ENCODE measurements at places on chromosomes 6 and 20.
A peak's percentile ranks its signal among the peaks of the same experiment; 100 is the strongest.

DNA sequence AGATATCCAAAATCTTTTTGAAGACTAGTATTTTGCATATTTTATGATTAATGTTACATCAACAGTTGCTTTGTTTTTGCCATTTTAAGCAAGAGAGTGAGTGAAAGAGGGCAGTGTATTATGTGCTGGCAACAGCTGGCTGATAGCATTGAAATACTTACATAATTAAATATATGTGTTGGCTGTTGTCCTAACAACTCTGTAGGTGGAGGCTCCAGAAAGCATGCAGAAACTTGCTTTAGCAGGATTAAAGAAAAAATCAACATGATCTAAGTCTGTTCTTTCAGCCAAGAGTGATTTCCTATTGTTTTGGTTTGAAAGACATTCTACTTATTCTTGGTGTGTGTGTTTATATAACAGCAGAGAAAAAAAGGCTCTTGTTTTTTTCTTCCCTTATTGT lies 127.5 kb downstream of the CDKAL1 start:
- DNase-seq = no peak

DNA sequence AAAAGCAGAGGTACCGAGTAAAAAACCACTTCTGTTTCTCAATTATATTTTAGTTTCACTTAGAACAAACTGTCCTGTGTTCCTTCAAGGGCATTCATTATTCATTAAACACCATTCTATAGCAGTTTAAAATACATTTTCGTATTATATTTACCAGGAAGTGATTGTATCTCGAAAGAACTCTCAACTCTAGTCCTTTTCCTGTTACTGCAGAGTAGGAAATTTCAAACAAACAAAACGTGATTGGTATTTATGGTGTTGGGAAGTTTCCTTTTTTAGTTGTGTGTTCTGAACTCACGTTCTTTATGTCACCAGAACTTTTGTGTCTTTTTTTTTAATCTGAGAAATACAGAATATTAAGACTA lies 139.5 kb upstream of the BTBD3 start:
- no peak for DNase-seq

- no peak for DNase-seq
These were observed 1.3 kb downstream of the TAP1 start for GRCh38 chr6:32852018-32852843.

GRCh38 chr6:151721146-151721545 lies 86.3 kb upstream of the ESR1 start:
- DNase-seq = no peak

- DNase-seq = peak; percentile 66
These were observed 1.0 kb upstream of the DDAH2 start for GRCh38 chr6:31729979-31730630.

GRCh38 chr6:118606268-118606667 lies 45.1 kb downstream of the CEP85L start:
- no peak for DNase-seq

DNA sequence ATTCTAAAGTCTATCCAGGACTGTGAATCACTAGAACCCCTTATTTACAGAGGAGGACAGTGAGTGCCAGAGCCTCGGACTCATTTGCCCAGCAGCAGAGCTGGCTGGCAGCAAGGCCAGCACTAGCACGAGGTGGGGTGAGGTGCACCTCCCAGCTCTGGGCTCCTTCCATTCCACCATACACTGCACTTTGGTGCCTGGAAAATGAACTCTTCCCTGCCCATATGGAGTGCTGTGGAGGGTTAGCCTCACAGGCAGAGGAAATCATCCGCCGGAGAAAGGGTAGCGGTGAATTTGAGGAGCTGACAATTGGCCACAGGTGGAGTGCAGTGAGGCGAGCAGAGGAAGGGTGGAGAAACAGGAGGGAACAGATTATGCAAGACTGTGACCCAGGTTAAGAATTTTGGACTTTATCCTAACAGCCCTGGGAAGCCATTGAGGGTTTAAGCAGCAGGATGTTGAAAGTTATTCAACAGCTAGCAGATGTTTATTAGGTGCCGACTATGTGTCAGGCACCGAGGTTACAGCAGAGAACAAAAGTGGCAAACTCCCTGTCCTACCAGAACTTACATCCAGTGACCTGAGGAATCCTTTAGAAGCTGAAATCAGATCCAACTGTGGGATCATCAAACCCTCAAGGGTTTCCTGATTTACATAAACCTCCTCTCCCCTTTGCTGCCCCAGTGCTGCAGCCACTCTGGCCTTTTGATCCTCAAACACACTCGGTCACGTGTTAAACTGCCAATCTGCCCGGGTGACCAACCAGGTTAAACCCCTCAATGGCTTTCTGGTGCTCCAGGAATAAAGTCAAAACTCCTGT lies 6.2 kb downstream of the TRIM26 start:
- no peak for DNase-seq

DNA sequence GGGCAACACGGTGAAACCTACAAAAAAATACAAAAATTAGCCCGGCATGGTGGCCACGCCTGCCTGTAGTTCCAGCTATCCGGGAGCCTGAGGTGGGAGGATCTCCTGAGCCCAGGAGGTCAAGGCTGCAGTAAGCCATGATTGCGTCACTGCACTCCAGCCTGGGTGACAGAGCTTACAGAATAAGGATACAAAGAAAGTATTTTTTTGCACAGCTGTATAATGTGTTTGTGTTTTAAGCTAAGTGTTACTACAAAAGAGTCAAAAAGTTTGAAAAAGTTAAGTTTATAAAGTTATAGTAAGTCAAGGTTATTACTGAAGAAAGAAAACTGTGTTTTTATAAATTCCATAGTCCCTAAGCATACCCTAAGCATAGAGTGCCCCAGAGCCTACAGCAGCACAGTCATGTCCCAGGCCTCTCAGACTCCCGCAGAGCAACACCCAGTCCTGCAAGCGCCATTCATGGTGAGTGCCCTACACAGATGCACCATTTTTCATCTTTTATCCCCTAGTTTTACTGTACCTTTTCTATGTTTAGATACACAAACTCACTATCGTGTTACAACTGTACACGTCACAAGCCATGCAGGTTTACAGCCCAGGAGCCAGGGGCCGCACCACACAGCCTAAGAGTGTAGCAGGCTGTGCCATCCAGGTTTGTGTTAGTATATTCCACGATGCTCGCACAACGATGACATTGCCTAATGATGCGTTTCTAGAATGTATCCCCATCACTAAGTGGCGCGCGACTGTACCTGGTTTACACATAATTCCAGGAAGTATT lies 22.4 kb downstream of the TAF4 start:
- no peak for DNase-seq

- DNase-seq = peak; percentile 88
These were observed 942 bp downstream of the HLA-E start for GRCh38 chr6:30490026-30490876.

DNA sequence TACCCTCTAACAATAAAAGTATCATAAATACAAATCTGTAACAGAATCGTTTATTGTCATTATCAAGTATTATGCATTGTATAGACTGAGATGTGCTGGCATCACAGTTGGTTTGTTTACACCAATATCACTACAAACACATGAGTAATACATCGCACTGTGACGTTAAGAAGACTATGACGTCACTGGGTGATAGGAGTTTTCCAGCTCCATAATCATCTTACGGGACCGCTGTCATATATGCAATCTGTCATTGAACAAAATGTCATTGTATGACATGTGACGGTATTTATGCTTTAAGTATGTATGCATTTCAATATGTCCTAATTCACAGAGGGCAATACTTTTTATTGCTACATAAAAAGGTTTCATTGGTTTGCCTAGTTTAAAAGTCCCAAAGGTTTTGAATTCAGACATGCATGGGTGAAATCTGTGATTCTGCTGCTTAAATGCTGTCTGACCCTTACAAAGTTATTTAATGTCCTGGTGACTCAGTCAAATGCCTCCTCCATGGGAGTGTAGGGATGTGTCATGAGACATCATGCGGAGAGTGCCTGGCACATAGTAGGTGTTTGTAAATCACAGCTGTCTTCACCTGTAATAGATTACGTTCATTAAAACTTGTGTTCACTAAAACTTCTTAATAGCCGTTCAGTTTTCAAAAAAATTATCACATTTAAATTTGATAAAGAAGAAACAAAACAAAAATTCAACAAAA lies 160.7 kb upstream of the PDE10A start:
- no peak for DNase-seq

GRCh38 chr6:157012355-157012754 lies 235.2 kb downstream of the ARID1B start:
- DNase-seq = no peak
